ENCODE measurements at places on chromosomes 13 and 19. TPM values are rescaled to one million over a fixed set of nuclear protein-coding genes. Genes with fewer than 3 reads are reported as not detected.
A peak's percentile ranks its signal among the peaks of the same experiment; 100 is the strongest.

DNA sequence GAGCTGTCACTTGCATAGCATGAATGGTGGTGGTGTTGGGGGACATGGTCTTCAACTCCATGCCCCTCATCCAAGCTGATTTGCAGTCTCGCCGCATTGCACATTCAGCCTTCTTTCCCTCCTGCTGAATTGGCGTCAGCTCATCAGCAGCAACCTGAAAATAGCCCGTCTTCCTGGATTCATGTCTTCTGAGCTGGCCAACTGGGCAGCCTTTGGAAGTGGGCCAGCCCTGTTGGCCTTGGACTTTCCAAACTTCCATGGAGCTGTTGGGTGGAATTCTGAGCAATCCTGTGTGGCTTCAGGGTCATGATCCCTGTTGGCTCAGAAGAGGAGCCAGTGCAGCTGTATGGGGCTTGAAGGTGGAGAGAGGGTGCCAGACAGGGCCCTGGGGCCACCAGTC, 68.8 kb downstream of the ZNF536 start:
- no peak for DNase-seq

The VAV1 gene
- 1.7 TPM for total RNA-seq

The THSD1 gene
- total RNA-seq = 9.2 TPM

The TSSK6 gene
- total RNA-seq = 3.1 TPM

DNA sequence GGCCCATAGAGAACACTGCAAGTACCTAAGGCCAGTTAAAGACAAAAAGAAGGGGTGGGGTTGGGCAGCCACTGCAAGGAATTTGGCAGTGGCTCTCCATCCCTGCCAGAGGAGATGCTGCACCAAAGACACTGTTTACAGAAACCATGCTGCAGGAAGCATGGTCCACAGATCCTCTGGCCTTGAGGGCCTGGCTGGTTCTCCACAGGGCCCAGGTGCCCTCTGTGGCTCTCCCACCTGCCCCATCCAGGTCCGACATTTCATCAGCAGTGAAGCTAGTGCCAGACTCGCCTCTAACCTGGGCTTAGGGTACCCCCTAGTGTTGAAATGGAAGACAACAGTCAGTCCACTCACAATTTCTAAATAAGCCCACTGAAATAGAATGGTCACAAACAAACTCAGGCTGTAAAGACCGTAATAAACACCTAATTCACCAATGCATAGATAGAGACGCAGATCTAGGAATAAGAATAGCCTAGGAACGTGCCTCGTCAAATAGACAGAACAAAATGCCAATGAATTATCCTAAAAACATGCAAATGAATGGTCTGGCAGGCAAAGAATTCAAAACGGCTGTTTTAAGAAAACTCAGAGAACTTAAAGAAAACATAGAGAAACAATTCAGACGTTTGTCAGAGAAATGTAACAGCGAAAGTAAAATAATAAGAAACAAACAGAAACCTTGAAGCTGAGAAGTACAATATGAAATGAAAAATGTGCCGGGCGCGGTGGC, 23.3 kb downstream of the LYPD4 start:
- DNase-seq = peak; percentile 48

- DNase-seq = no peak
Observed at GRCh38 chr13:23987331-23987894, 90.1 kb upstream of the C1QTNF9B start.

DNA sequence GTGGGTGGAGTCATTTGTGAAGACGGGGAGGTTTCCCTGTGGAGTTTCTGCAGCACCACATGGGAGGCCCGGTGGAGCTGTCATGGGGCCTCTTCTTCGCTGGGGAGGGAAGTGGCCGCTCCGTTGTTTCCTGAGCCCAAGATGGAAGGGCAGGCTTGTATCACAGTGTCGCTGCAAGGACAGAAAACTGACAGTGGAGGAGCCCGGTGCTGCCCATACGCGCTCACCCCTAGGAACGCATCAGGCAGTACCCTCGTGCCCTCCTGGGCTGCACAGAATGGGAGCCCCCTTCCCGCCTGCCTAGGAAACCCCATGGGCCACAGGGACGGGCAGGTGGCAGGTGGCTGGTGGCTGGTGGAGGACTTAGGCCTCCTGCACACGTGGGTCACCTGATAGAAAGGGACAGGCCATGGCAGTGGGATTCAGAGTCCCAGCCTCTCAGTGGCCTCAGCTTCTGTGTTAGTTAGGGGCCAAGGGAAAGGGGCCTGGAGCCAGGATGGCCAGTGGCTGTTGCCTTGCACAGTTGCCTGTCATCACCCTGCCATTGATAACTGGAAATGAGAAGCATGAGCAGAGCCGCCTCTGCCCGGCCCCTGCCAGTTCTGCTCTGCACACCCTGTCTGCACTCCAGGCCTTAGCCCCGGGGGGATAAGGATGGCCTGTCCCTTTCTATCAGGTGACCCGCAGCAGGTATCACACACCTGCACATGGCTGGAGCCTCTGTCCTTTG, 7.6 kb downstream of the COL4A2 start:
- DNase-seq = no peak

DNA sequence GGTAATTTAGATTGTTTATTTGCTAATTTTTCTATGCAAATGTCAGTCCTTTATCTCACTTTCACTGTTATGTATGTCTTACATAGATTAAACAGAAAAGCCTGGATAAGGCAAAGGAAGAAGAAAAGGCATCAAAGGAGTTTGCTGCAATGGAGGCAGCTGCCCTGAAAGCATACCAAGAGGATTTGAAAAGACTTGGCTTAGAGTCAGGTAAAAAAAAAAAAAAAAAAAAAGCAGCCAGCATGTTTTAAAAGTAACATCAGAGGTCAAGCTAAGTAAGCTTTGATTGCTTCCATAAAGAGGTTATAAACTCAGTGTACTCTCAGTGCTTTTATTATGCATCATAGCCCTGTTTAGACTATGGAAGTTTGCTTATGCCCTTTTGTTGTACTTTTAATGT, 3.8 kb downstream of the WBP4 start:
- no peak for DNase-seq

Measured in thyroid gland (tissue), 4 donors.